ENCODE measurements at places on chromosomes 6 and 20. TPM values are rescaled to one million over a fixed set of nuclear protein-coding genes. Genes with fewer than 3 reads are reported as not detected.
A peak's percentile ranks its signal among the peaks of the same experiment; 100 is the strongest.

DNA sequence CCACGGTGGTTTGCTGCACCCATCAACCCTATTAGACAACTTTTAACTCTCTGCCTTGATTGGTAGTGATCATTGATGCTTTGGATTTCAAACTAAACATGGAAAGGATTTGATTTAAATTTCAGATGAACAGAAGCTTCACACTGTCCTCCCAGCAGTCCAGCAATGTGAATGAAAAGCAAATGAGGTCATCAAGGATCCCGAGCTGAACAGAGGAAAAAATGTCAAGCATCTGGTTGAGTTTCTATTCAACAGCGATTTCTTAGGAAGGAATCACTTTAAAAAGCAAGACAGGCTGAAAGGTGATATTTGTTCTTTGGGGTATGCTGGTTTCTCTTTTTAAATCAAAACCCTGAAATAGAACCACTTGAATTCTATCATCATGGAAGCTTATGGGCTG lies 10.6 kb upstream of the SAMD3 start:
- DNase-seq, result no peak

Gene SUMO4
- total RNA-seq, result 2.1 TPM

Gene SLC22A7
- not detected for total RNA-seq

- no peak for DNase-seq
These were observed 17.8 kb upstream of the AAR2 start for GRCh38 chr20:36218380-36219064.

DNA sequence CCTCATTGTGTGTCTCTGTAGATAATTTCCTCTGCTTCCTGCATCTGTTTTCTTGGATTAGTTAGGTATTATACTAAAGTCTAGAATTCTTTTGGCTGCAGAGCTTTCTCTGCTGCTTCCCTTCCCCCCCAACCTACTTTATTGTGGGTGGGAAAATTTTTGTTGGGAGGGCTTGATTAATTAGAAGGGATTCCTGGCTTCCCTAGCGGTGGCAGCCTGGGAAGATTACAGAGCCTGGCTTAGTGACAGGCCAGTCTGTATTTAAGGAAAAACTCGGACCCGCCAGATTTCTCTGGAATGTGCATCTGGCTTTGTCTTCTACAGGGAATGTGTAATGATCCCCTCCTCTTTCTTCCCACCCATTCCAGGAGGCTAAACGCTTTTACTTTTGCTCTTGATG lies 31.2 kb downstream of the SLX4IP start:
- no peak for DNase-seq

Gene BPIFA1
- not detected for total RNA-seq

GRCh38 chr6:9499709-9500108 lies 915.2 kb downstream of the TFAP2A start:
- no peak for DNase-seq

DNA sequence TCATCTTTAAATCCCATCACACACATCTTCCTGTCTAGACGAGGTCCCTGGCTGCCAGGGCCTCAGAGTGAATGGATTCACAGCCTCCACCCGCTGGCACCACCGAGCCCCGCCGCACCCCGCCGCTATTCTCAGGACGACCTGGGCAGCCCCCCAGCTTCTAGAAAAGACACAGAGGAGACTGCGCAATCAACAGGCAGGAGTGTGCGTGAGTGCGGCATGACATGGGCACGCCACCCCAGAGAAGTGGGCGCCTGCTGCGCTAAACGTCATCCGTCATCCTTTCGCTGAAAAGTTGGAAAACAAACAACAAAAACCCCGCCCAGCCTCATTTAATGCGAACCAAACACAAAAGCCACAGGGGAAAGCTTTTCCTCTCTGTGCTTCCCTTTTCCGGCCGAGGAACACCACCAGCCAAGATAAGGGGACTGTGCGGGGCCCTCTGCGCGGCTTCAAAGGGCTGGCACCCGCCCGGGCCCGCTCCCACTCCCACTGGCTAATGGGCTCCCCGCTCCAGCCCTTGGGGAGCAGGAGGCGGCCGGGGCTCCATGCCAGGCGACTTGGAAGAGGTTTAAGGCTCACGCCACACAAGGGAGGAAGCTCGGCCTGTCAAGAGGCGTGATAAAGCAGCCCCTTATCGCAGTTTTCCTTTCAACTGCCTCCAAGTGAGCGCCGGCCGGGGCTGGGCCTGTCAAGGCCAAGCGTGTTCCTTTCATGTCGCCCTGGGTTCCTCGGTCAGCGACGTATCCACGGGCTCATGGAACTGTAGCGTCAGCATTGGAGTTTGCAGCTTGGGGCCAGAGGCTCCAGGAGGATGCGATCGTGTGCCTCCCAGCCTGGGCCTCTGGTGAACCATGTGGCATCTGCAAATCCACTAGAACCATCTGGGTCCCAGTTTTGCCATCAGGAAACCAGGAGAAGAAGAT lies 50.1 kb downstream of the NFATC2 start:
- DNase-seq, result peak; percentile 95

GRCh38 chr20:16405254-16405653 lies 168.0 kb downstream of the KIF16B start:
- DNase-seq, result no peak

GRCh38 chr20:15445056-15445840 lies 1107.8 kb upstream of the FLRT3 start:
- no peak for DNase-seq

Gene MYLK4
- 1.2 TPM for total RNA-seq

DNA sequence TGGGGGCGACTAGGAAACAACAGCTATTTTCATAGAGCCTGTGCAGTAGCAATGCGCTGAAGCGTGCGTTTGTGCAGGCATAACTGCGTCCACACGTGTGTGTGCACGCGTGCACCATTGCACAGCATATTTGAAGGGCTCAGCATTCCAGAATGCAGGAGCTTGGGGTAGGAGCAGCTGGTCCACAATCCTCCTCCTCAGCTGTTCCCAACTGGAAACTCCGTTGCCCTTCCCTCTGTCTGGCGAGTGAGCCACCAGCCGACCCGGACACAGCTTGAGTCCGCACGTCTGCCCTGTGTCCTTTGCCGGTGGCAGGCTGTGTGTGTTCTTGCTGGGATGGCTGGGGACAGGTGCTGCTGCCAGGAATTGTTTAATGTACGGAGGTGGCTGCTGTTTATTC lies 110.2 kb downstream of the SASH1 start:
- DNase-seq, result no peak

Gene ZC2HC1B
- not detected for total RNA-seq

Gene THBS2
- total RNA-seq, result 126 TPM

DNA sequence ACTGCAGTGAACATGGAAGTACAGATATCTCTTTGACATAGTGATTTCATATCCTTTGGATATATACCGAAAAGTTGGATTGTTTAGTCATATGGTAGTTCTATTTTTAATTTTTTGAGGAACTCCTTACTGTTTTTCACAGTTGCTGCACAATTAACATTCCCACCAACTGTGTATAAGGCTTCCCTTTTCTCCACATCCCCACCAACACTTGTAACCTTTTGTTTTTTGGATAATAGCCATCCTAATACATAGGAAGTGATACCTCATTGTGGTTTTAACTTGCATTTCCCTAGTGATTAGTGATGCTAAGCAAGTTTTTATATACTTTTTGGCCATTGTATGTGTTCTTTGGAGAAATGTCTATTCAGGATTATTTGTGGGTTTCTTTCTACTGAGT lies 45.1 kb upstream of the TENT5A start:
- DNase-seq, result no peak

Gene CDSN
- total RNA-seq, result 0.61 TPM

- DNase-seq, result no peak
These were observed 110.6 kb downstream of the SULF2 start for GRCh38 chr20:47674686-47675085.

Gene FGD2
- total RNA-seq, result 24.7 TPM

DNA sequence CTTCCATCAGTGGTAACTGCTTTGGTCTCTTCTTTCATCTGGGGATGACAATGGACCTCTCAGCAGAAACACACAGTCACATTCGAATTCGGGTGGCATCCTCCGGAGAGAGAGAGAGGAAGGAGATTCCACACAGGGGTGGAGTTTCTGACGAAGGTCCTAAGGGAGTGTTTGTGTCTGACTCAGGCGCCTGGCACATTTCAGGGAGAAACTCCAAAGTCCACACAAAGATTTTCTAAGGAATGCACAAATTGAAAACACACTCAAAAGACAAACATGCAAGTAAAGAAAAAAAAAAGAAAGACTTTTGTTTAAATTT lies 6.1 kb downstream of the EDN1 start:
- DNase-seq, result no peak

- DNase-seq, result no peak
These were observed 284.3 kb upstream of the KHDRBS2 start for GRCh38 chr6:62570372-62570771.

DNA sequence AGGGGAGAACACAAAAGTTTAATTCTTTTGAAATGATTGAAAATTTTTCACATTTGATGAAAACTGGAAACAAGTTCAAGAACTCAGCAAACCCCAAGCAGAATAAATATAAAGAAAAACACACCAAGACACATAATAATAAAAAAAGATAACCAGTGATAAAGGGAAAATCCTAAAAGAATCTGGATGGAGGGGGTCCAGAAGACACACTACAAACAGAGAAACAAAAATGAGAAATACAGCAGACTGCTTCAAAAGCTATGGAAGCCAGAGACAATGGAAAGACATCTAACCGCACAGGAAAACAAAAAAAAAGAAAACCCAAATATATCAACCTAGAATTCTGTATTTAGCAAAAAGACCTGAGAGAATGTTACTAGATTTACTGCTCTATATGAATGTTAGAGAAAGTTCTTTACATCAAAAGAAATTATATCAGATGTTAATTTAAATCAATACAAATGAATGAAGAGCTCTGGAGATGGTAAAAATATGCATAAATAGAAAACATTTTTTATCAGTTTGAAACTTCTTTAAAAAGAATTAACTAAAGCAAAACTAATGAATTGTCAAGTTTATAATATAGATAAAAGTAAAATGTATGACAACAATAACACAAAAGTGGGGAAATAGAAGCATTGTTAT lies 310.7 kb upstream of the PREP start:
- no peak for DNase-seq

GRCh38 chr20:63501818-63502670 lies 3.2 kb upstream of the EEF1A2 start:
- DNase-seq, result no peak

DNA sequence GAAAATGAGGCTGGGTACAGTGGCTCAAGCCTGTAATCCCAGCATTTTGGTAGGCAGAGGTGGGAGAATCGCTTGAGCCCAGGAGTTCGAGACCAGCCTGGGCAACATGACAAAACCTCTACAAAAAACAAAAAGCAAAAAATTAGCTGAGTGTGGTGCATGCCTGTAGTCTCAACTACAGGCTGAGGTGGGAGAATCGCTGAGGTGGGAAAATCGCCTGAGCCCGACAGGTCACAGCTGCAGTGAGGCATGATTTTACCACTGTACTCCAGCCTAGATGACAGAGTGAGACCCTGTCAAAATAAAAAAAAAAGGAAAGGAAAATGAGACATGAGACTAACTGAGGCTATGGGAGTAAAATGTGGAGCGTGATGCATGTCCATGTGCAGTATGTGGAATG lies 88.0 kb upstream of the CD83 start:
- no peak for DNase-seq

All from left lung (tissue), 14 donors.